ENCODE measurements at places on chromosomes 7 and 10.

- DNase-seq, result no peak
These were observed 55.6 kb upstream of the CAMK2B start for GRCh38 chr7:44380831-44381493.

- no peak for DNase-seq
These were observed 144.5 kb downstream of the NEURL1 start for GRCh38 chr10:103637927-103638557.

DNA sequence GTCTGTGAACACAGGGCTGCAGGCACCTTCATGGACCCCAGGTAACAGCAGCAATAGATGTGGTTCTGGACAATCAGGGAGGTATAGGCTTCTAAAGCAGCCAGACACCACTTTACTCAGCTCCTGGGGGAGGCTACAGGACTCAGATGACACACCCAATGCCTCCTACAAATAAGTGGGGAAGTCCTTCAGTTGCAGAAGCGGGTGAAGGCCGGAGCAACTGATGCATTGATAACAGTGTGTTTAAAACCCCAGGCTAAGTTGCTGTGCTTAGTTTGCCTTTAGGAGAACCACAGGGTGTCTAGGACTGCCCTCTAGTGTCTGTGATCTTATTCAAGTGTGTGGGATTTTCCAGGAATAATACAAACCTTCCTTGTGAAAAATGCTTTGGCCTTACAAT is 5.9 kb upstream of the ITGA8 start:
- no peak for DNase-seq

DNA sequence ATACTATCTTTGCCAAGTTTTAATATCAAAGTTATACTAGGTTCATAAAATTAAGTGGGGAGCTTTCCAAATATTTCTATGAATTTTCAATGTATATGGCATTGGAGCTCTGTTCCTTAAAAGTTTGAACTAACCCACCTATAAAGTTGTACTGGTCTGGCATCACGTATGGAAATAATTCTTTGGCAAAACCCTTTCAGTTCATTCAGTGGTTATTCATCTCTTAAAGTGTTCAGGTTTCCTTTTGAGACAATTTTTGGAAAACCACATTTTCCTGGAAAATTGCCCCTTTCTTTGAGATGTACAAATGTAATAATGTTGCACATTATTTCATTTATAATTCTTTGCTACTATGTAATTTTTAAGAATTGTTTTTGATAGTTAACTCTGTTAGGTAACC is 62.5 kb upstream of the INPP5A start:
- no peak for DNase-seq

DNA sequence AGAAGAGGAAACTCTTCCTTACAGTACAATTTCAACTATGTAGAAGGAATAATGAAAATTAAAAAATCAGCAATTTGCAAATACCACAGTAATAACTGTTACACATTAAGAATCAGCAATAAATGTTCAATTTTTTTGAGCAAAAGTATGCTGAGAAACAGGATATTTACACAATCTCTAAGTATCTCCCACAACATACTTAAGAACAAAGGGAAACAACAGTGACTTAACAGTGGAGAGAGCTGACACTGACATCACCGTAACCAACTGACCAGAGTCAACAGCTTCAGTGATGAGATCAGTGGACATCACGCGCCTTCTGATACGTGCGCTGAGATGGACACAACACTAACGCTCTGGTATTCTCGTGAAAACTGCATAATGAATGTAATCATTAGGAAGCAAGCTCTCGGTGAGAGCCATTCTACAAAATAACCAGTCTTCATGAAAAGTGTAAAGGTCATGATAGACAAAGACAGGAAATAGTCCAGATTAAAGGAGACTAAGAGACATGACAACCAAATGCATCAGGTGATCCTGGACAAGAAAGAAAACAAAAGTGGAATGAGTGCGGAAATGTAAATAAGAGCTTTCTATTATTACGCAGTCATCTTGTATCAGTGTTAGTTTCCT is 82.6 kb downstream of the PIP4K2A start:
- DNase-seq, result no peak

DNA sequence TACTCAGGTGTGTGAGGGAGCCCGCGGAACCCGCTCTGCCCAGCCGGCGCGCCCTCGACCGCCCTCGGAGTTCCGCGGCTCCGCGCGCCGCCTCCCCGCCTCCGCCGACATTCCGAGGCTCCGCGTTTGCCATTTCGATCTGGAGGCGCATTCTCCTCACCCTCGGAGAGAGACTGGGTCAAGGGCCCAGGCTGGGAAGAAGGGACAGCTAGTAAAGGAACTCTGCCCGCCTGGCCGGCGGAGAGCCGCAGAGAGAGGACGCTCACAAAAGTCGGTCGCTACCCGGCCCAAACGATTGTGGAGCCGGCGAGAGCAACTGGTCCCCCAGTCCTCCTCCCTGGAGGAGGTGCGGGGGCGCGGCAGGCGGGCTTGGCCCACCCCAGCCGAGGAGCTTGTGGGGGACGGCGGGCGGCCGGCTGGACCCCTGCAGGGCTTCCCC is 74.5 kb upstream of the LEP start:
- no peak for DNase-seq

DNA sequence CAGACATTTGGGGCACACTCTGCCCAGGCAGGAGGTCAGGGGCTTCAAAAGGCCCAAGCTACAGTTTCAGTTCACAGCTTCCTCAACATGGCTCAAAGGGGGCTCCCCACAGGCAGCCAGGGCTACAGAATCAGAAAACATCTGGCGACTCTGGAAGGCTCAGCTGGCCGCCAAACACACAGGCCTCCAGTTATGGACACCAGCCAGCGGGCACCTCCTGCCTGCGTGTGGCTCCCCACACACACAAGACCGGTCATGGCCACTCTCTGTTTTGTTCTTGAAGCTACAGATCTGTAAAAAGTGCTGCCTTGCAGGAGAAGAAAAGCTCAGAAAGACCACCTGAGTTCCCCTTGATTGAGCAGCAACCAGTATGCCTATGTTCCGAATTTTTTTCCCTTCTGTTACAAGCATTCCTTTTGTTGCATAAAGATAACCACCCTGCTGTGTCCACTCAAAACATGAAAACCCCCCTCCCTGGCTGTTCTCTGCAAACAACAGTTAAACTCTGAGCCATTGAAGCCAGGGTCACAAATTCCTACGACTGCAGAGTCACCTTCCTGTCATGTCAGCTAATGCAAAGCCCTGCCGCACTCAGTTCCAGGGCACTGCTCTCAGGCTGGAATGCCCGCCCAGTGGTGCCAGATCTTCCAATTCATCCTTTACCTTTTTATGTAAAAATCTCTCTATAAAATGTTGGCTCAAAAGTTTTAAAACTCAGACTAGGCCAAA is 33.6 kb downstream of the VSTM4 start:
- no peak for DNase-seq

DNA sequence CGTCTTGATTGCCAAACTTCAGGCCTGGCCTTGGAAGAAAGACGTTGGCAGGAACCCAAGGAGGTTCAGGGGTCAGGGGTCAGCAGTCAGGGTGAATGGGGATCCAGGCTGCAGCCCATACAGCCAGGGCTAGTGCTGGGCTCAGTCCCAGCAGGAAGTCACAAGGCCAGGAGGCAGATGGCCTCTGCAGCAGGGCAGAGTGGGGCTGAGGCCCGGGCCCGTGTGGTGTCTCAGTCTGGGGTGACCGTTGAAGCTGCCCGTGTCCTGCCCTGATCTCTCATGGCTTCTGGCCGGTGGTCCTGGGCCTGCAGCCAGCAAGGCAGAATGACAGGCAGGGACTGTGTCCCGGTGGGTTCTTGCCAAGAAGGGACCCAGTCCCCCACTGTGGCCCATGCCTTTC is 26.6 kb upstream of the PURB start:
- DNase-seq, result no peak

DNA sequence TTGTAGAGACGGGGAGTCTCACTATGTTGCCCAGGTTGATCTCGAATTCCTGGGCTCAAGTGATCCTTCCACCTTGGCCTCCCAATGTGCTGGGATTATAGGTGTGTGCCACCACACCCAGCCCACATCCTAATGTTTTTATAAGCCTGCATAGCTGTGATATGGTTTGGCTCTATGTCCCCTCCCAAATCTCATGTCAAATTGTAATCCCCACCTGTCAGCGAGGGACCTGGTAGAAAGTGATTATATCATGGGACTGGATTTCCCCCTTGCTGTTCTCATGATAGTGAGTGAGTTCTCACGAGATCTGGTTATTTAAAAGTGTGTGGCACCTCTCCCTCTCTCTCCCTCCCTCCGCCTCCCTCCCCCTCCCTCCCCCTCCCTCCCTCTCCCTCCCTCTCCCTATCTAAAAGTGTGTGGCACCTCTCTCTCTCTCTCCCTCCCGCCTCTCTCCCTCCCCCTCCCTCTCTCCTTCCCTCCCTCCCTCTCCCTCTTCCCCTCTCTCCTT is 13.9 kb downstream of the BAMBI start:
- DNase-seq, result no peak

DNA sequence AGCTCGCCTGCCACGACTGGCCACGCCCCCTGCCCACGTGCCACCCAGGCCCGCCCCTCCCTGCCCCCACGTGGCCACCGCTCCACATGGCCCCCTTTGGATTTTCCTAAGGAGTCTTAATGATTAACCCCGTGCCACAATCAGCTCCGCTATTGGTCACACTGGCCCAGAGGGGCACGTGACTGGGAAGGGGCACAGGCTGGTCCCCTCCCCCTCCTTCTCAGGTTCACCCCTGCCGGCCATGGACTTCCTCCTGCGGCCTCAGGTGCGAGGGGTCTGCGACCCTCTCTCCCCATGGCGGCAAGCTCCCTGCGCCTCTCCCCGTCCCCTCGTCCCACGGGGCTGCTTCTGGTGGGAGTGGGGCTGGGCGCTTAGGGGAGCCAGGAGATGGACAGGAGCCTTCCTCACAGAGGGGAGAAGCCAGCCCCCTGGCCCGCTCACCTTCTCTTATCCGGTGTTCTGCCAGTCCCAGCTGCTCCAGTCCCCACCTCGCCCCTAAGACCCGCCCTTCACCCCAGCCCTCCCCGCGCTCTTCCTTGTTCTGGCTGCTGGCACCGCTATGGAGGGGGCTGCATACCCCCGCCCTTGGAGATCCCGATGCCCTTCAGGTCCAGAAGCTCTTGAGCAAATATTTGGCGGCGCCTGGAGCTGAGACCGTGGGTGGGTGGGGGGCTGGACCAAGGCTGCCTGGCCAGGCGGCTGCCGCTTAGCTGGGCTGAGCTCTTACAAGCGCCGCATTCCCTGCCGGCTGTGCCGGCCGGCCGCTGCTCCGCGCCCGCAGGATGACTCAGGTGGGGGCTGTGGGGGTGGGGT is 3.2 kb downstream of the SLC4A2 start:
- no peak for DNase-seq

- DNase-seq, result no peak
These were observed 5.2 kb upstream of the EN2 start for GRCh38 chr7:155452505-155453295.

GRCh38 chr7:81710751-81711150 is 59.1 kb downstream of the HGF start:
- no peak for DNase-seq

DNA sequence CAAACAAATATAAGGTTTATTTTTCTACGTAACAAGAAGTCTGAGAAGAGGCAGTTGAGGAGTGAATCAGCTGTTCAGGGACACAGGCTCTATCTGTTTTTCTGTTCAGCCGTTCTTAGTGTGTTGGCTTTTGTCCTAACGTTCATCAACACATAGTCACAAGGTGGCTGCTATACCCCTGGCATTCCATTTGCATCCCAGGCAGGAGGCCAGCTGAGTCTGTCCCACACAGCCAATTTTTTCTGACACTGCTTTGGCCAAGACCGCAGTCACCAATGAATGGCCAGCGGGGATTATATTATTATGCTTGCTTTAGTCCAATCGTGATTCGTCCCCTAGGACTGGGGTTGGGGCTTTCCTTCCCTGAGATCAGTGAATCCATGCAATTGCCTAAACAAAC is 143.4 kb upstream of the CHST15 start:
- DNase-seq, result no peak

DNA sequence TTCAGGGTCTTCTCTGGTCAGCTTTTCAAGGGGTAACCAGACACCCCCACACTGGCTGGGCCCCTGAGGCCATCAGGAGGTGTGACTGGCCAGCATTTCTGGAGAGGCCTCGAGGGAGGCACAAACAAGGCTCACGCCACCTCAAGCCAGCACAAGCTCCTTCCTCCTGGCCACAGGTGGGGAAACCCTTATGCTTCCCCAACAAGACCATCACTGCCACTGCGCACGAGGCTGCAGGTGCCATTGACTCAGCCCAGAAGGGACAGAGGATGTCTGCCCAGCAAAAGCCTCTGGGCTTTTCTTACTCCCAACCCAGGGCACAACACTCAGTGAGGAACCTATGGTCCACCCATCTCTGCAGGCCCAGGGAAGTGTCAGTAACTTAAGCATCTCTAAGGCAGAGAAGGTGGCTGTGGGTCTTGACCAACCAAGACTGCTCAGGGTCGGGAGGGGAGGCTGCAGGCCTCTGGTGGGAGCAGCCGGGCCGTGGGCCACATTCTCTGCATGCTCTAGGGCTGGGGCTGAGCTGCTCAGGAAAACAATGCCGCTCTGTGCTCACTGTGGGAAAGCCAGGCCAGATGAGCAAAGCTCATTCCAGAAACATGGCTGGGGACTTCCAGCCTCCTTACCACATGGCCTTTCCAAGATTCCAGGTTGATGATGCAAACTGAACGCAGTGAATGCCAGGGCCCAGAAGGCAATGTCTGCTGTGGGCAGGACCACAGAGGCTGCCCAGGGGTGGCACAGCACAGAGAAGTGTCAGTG is 24.2 kb upstream of the RASSF4 start:
- no peak for DNase-seq

- DNase-seq, result peak; percentile 68
These were observed 8.9 kb downstream of the FBXL13 start for GRCh38 chr7:103065667-103066066.

GRCh38 chr7:157552295-157552993 is 215.6 kb downstream of the DNAJB6 start:
- DNase-seq, result no peak

- no peak for DNase-seq
These were observed 52.6 kb downstream of the PLEKHA8 start for GRCh38 chr7:30080818-30081217.

- DNase-seq, result no peak
These were observed 62.1 kb downstream of the VWA2 start for GRCh38 chr10:114301177-114301576.

DNA sequence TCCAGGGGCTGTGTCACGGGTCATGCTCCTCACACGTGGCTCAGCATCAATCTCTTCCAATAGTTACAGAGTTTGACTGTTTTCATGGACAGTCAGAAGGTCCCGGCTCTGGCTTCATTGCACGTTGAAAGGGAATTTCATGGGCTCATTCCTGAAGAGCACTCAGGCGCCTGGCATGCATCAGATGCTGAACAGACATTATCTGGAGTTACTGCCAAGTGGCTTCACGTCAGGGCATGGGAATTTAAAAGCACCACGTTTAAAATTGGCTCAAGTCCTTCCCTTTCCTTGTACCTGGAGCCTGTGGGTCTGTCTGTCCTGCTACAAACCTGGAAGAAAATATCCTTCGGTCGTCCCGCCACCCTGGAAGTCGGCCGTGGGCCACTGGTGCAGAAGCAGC is 50.4 kb downstream of the CFAP46 start:
- no peak for DNase-seq

DNA sequence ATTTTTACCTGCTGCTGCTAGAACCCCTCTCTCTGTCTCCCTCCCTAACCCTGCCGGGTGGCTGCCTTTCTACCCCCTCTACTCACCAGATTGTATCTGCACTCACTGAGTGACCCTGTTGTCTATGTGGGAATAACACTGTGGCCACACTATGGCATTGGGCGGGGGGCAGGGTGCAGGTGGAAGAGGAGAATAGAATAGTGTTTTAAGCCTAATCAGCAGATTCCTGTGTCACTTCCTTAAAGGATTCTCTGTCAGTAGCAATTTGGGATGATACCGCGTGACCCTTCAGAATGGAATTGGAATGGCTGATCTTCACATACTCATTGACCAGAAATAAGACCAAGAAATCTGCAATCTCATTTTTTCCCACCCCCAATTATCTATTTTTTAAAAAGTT is 67.1 kb upstream of the ANKRD1 start:
- no peak for DNase-seq

- DNase-seq, result no peak
These were observed 28.8 kb downstream of the TSPAN15 start for GRCh38 chr10:69480068-69480412.
